H1 (cell line): ENCODE measurements at places on chromosomes 5 and 9. TPM values are rescaled to one million over a fixed set of nuclear protein-coding genes. Genes with fewer than 3 reads are reported as not detected.

GRCh38 chr9:28320616-28321015 lies 747.3 kb upstream of the C9orf72 start:
- no peaks in the 10 kb centered on the region for H3K4me1 ChIP-seq
- no peak overlapping the region for H3K27ac ChIP-seq
- no peak for DNase-seq
- H3K4me3 ChIP-seq = no peak overlapping the region
- no peaks in the 10 kb centered on the region for H3K27me3 ChIP-seq

GARNL3 gene
- 17.3 and 18.3 TPM in 2 replicates for total RNA-seq

DNA sequence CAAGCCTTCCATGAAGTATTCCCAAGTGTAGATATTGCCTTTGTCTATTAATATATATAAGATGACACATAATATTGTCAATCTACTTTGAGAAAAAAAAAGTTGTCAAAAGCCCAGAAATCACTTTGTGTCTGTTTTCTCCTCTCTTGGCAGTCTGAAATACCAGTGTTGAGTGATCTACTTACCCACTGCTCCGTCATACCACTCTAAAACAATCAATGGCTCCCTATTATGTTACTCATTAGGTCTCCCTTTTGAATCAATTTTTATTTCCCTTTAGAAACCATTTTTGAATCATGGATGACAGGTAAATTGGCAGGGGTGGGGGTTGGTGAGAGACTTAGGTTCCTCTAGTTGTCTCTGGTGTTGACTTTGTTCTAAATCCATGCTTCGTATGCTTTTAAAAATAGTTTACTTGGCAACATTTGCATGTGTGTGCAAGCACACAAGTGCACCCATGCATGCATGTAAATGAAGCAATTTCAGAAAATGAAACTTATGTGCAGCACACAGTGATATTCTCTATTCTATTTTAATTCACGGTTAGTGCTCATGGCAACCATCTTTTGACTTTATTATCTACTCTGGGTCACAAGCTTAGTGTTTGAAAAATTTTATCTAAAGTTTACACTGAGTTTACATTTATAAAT lies 378.9 kb downstream of the RAB3C start:
- peaks cover 3% of the 10 kb centered on the region; the same call in 1 of the 2 replicates for H3K4me1 ChIP-seq
- no peak for DNase-seq

DNA sequence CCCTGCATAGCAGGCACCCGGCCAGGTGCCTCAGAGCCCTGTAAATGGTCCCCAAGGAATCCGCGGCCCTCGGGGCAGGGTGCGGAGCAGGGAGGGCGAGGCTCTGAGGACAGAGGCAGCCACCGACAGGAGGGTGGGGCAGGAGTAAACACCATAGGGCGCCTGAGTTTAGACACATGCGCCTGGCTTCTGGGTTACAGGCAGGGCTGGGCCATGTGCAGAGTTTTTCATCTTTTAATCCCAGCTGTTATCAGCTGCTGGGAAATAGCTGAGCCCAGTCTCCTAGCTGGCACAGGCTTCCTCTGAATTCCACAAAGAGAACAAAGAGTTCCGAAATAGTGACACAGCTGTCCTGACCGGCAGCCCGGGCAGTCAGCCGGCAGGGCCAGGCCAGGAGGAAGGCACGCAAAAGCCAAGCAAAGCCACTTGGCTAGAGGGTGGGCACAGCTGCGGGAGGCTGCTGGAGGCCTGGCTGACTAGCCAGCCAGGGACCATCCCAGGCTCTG lies 98.9 kb upstream of the PHYKPL start:
- no peak for DNase-seq
- no peak overlapping the region for H3K27ac ChIP-seq
- no peaks in the 10 kb centered on the region for H3K27me3 ChIP-seq
- H3K36me3 ChIP-seq = no peaks in the 10 kb centered on the region

DNA sequence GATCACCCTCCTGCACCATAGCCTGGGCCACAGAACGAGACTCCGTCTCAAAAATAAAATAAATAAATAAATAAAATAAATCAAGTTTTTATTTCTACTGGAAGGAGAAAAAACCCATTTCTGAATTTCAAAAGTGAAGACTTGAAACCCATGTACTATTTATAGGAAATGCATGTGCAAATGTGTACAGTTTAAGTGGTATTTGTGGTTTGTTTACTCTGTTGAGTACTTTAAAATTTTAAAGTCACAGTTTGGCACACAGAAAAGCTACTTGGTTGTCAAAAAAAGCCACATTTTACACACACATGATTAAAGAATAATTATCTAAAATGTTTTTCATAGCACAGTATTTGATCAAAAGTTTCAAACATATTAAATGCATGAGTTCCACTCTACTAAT lies 43.6 kb downstream of the NR3C1 start:
- H3K4me3 ChIP-seq = no peak overlapping the region
- H3K27me3 ChIP-seq = no peaks in the 10 kb centered on the region
- H3K27ac ChIP-seq = no peak overlapping the region
- no peaks in the 10 kb centered on the region for H3K36me3 ChIP-seq

FYB1 gene
- total RNA-seq = not detected in 2 replicates

REXO4 gene
- total RNA-seq = 37.7 and 38.3 TPM in 2 replicates

IL5 gene
- total RNA-seq = not detected in 2 replicates

SSBP2 gene
- 21.5 and 27.6 TPM in 2 replicates for total RNA-seq

PCDHGA5 gene
- 1.0 and 1.3 TPM in 2 replicates for total RNA-seq

NR5A1 gene
- total RNA-seq = 0.42 and 0.58 TPM in 2 replicates

NIPBL gene
- total RNA-seq = 49.6 and 53.5 TPM in 2 replicates

TEK gene
- total RNA-seq = 33.2 and 35.8 TPM in 2 replicates

MARCOL gene
- not detected in 2 replicates for total RNA-seq
